ENCODE measurements at places on chromosomes 2 and 18.
A peak's percentile ranks its signal among the peaks of the same experiment; 100 is the strongest.

GRCh38 chr2:191604154-191604553, 73.8 kb upstream of the NABP1 start:
- no peak for DNase-seq

DNA sequence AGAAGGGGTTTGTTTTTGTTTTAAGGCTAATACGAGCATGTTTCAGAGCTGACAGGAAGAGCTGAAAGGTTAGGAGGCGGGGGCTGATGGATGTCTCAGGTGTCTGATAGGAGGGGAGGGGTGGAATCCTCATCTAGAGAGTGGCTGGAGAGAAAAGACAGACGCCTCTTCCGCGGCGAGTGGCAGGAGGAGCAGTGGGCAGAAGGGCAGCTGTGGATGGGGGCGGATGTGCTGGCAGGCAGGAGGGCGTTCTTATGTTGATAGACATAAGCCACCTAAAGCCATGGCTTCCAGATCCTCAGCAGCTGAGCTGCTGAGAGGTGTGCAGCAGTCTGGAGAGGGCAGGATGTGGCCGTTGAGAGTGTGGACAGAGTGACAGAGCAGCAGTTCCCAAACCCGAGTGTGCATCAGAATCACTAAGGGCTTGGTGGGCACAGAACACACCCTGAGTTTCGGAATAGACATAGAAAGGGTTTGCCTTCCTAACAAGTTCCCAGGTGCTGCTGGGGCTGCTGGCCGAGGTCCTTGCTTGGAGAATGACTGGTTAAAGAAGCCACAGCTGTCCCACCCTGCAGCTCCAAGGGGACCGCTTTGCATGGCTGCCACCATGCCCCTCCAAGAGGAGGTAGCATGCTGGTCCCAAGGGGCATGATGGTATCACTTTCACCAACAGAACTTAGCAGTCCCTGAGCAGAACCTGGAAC, 3.0 kb upstream of the ITM2C start:
- DNase-seq: peak; percentile 16

DNA sequence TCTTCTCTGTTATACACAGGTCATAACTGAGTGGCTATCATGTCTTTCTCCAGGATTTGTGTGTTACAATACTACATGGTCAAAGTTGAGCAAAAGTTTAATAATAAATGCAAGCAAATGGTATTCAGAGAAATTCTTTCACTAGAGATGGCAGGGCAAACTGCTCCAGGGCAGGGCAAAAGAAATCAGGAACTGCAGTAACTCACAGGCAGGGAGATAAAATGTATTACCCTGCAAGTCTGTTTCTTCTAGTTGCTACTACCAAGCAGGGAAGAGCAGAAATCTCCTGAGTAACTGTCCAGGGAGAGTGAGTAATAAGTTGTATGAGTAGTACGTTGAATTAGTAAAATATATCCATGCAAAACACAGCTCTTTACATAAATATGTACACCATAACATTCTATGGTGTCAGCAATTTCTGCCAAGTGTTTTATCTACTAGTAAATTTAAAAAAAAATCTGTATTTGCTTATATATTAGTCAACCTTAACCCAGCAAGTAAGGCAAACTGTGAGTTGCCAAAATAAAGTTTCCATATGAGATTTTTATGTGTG, 404.1 kb downstream of the ZEB2 start:
- no peak for DNase-seq

- no peak for DNase-seq
These were observed 326.8 kb downstream of the AKAIN1 start for GRCh38 chr18:4870177-4870773.

DNA sequence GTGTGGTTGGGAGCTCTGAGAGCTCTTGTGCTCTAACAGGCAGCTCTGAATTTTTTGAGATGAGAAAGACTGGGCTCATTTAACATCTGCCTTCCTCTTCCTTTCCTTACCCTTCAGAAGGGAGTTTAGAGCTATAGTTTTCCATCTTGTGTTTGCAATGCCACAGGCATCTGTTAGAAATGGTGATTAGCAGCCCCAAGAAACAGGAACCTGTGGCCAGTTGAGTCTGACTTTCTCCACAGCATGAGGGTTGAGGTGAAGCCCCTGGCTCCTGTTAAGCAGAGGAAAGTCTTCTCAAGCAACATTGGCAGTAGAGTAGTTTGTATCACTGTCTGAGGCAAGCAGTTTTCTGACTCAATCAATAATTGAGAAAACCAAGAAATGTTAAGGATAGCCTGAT, 577.4 kb downstream of the ZEB2 start:
- no peak for DNase-seq

DNA sequence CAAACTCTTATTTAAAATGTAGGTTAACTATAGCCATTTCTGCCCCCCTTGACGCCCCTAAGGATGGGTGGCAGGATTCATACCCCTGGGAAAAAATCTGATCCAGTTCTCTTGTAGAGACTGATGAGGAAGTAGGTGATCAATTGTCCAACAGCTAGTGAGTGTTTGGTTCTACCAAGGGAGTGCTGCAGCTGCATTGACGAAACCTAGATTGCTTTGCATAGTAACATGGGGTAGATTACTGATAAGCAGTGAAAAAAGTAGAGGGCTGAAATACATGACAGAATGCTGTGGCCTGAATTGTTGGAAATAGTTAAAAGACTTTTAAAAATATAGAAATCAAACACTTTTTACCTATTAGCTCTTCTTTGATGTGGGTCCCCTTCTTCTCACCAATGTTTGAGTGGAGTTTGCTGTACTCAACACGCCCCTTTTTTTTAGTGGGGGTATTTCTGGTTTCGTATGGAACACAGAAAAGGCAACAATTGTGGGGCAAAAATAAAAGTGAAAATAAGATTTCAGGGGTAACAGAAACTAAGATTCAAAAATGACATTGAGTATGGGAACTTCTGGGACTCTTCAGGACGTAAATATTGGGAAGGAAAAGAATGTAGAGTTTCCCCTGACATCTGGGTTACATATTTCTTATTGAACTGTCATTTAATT, 66.2 kb downstream of the MAIP1 start:
- no peak for DNase-seq

- DNase-seq: no peak
These were observed 42.1 kb downstream of the TET3 start for GRCh38 chr2:74026687-74027241.

DNA sequence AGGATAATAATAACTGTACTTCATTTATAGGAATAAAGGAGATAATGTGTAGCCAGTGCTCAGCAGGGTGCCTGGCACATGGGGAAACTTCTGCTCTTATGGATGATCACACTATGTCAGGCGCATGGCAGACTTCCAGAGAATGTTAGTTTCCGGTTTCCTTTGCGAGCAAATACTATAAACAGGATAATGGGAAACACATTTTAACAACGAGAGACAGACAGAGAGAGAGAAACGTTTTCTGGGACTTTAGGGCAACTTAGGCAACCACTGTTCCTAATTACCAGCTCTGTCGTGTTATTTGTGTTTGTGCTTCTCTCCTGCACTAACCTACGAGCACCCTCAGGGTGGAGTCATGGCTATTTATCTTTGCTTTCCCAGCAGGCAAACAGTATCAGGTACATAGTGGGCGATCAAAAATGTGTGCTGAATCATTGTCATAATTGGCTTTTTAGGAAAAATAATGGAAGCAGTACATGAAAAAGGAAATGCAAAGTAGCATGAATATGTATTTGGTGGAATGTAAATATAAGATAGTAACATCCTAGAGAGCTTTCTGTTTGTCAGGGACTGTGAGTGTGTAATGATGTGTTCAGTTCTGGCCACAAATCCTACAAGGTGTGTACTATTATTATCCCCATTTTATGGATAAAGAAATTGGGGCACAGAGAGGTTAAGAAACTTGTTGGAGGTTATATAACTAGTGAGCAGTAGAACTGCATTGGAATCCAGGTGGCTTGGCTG, 36.8 kb upstream of the IGFBP2 start:
- DNase-seq: no peak

DNA sequence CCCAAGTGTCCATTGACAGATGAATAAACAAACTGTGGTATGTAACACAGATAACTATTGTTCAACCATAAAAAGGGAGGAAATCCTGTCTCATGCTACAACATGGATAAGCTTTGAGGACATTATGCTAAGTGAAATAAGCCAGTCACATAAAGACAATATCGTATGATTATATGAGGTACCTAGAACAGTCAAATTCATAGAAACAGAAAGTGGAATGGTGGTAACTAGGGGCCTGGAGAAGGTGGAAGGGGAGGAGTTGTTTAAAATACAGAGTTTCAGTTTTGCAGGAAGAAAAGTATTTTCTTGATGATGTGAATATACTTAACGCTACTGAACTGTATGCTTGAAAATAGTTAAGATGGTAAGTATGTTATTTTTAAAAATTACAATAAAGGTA, 304.6 kb upstream of the CXCR4 start:
- no peak for DNase-seq

DNA sequence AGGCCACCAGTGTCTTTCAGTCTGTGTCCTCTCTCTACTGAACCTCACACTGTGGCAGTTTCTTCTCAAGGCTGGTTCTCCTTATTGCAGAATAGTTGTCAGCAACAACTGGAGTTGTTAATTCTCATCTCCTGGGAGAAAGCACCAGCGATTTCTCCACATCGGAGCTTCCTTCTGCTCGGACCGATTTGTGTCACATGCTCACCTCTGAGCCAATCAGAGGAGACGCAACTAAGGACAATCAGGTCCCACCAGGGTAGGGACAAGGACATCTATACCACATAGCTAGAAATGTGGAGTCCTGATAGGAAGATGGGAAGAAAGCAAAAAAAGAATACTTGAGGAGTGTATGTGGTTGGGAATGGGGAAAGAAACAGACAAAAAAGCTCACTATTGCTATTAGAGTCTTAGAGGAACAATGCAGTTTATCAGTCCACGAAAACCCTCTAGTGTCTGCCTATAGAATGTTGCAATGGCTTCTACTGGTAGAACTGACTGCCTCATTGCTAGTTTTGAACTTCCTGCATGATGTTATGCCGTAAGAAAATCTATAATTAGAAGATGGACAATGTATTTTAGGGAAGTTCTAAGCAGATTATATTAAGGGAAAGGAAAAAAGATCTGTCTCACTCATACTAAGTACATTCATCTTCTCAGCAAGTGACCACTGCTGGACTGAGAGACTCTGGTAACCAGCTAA, 169.7 kb downstream of the CDCA7 start:
- DNase-seq: no peak

GRCh38 chr2:239040152-239040761, 192.4 kb downstream of the TWIST2 start:
- DNase-seq: no peak

- no peak for DNase-seq
These were observed 4.5 kb downstream of the GBX2 start for GRCh38 chr2:236163471-236164200.

DNA sequence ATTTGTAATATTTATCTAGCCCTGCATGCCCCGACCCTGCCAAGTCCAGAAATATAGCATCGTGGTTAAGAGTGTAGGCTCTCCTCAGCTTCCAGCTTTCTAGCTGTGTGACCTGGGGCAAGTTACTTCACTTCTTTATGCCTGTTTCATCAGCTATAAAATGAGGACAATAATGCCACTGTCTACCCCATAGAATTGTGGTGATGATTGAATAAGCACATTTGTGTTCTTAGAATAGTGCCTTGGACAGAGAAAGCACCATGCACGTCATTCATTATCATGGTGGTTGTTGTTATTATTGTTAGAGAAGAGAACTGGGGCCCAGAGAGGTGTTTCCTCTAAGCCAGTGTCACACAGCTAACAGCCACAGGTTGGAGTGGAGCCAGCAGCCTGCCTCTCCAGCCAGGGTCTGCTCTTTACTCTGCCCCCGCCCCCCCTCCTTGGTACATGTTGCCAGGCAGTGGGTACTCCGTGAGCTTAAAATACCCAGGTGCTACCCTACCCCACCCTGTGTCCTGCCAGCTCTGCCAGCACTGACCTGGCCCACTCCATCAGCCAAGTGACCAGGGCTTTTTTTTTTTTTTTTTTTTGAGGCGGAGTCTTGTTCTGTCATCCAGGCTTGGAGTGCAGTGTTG, 202.1 kb downstream of the CTIF start:
- DNase-seq: no peak

GRCh38 chr2:9178904-9179571, 27.6 kb upstream of the ASAP2 start:
- no peak for DNase-seq

DNA sequence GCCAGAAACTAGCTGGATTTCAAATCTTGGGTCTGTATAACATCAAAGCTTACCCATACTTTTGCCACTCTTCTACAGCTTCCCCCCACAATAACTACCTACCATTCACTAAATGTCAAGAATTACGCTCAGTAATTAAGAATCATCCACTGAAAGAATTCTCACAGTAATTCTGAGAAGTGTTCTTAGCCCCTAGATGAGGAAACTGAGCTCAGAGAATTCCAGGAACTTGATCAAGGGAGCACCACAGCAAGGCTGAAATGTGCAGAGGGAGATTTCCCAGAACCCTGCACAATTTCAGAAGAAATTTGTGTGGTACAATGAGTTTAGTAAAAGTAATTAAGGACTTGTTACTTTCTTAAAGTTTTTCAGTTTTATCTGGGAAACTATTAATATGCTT, 194.5 kb upstream of the STK17B start:
- no peak for DNase-seq

- no peak for DNase-seq
These were observed 119.3 kb upstream of the SIX3 start for GRCh38 chr2:44822174-44822573.

- no peak for DNase-seq
These were observed 60.9 kb upstream of the CYRIA start for GRCh38 chr2:16726577-16726976.

GRCh38 chr2:80858965-80859364, 554.4 kb upstream of the LRRTM1 start:
- DNase-seq: no peak

GRCh38 chr18:67218556-67218955, 298.0 kb downstream of the DSEL start:
- DNase-seq: no peak

GRCh38 chr2:199851883-199852282, 891 bp upstream of the FTCDNL1 start:
- no peak for DNase-seq

DNA sequence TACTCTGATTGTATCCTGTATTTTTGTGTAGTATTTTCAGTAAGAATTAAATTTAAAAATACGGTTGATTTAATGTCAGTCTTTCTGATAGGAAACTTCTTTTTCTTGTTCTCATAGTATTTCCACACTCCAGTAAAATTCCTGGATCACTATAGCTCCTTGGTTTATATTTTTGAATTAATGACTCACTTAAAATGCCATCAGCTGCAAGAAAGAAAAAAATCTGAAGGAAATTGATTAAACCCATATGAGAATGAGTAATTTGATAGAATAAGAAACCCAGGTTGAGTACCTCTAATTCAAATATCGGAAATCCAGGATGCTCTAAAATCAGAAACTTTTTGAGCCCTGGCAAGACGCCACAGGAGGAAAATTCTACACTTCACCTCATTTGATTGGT, 186.8 kb upstream of the RND3 start:
- no peak for DNase-seq

DNA sequence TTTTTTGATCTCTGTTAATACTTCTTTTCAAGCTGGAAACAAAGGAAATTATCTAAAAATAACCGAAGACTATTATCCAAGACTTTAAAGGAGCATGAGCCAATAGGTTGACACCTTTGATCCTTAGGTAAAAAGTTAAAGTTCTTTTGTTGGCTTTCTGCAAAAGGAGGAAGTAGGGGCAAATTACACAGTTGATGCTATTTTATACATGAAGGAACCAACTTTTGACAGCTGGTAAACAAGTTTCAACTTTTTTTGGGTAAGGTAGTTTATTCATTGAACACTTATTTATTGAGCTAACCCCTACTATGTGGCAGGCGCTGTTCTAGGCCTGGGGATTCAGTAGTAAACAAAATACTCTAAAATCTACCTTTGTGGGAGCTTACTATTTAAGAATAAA, 66.6 kb upstream of the ZEB2 start:
- DNase-seq: no peak

GRCh38 chr2:751474-751873, 74.3 kb upstream of the TMEM18 start:
- DNase-seq: no peak
